ENCODE measurements at places on chromosomes 1 and 21.

- no peak for DNase-seq
Observed at GRCh38 chr1:24420547-24420946, 4.9 kb downstream of the NIPAL3 start.

- DNase-seq = peak; percentile 3
Observed at GRCh38 chr1:241323514-241324195, 33.4 kb downstream of the RGS7 start.

- DNase-seq = no peak
Observed at GRCh38 chr21:10463156-10463555, 58.2 kb upstream of the TPTE start.

DNA sequence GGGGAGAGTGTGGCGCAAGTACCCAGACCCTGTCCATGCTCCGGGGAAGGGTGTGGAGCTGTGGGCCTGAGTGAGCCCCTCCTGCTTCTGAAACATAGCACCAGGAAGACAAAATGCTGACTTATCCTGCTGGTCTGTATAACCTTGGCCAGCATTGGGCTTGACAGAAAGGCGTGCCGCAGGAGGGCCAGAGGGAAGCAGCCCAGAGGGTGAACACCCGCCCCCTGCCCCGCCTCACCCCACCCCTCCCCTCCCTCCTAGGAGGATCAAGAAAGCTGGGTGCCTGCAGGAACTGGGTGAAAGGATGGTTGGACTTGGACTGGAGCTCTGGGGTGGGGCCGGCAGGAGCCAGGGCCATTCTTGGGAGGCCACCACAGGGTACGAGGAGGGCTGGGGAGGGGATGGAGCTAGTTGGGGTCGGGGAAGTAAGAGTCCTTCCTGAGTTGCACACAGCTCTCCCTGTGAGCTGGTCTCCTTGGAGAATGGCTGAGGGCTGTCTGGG, 27.1 kb downstream of the PTPRF start:
- DNase-seq = no peak

- no peak for DNase-seq
Observed at GRCh38 chr1:216705676-216706075, 17.6 kb downstream of the ESRRG start.

- DNase-seq = no peak
Observed at GRCh38 chr21:32481875-32482408, 69.4 kb downstream of the EVA1C start.

- DNase-seq = no peak
Observed at GRCh38 chr1:100350787-100351094, 1.6 kb upstream of the CDC14A start.

GRCh38 chr21:32748529-32748928, 20.7 kb upstream of the SYNJ1 start:
- no peak for DNase-seq

GRCh38 chr1:4375812-4376211, 278.6 kb upstream of the AJAP1 start:
- DNase-seq = no peak

- DNase-seq = no peak
Observed at GRCh38 chr1:208105756-208106155, 138.4 kb downstream of the PLXNA2 start.

DNA sequence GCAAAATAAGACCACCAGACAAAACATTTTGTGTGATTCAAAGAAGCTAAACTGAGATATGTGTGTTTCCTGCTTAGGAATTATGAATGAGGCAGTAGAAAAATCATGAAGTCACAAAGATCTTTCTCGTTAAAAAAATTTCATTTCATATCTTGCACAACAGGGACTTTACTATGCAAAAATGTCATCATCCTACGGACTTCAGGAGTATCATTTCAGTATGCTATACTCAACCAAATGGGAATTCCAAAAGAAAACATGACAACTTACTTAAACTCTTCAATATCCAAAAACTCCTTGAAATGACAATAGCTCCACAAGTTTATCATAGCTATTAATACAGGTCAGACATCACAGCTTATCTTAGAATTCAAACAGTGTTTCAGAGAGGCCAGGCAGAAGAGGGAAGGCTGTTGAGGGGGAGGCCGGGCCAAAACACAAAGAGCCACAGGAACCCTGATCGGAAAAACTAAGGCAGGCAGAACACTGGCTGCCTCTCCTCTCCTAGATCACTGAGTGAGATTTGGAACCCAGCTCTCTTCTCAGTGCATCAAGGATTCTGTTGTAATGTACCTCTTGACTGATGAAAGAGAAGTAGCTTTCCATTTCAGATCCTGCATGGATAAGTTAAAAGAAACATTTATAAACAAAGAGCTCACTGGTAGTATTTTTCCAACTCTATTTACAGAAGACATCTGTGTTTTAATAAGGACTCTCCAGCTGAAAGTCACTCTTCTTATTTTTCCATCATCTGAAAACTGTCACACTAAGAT, 66.9 kb downstream of the TESK2 start:
- DNase-seq = no peak

DNA sequence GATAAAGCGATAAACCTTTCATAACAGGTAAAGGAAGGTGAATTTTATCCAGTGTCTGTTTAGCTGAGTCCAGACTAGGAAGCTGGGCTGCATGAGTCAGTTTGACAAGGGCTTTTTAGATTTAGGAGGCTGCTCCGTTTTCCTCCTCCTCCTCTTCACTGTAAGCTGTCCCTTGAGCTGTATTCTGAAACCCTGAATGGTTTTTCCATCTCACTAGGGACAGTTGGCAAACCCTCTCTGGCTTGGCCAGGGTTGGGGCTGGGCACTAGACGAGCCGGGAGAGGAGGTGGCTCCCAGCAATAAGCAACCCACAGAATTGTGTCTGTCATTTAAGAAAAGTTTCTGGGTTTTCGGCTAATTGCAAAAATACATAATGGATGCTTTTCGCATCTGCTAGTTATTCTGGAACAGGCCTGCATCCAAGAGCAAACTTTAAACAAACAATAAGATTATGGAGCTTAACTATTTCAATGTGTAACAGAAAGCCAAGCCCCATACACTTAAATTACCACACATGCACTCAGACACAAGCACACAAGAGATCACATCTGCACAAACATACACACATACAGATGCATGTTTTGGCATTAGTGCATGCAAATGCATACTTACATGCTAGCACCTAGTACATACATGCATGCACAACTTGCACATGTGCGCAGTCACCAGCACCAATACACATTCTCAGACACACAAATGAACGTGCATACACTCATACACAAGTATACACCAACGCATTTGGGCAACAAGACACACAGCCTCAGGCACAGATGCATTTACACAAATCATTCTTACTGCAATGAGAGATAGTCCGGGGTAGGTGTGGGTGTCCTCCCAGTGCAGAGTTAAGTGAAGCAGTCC, 27.8 kb upstream of the FOXE3 start:
- no peak for DNase-seq

DNA sequence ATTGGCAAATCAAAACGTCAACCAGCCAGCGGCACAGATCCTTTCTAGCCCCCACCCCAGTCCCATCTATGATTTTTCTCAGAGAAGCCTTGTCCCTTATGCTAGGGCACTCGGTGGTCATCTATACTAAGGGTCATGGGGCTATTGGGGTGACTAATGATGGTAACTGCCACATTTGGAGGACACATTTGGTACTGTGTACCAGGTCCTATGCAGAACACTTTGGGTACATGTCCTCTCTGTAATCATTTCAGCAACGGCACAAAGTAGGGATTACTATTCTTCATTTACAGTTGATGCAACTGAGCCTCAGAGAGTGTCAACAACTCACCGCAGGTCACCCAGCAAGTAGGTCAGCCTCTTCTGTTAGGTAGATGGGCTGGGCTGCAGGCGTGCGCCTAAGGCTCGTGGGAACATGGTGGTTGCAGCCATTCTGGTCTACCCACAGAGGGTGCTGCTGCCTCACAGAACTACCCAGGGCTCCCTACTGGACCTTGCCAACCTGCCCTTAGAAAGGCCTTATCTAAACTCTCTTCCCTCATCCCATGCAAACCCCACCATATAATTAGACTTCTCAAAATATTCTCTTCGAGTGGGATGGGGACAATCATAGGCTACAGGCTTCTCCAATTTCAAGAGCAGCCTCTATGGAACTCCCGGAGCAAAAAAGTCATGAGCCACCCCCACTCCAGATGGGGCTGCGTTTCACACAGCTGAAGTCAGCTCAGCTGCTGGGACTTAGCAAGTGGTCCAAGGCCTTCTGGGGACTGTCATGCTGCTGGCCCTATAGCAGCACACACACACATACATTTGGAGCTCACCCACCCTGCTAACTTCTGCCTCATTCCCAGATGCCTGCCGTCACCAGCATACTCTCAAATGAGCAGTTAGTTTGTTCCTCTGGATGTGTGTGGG, 5.8 kb upstream of the SDHB start:
- DNase-seq = peak; percentile 59

DNA sequence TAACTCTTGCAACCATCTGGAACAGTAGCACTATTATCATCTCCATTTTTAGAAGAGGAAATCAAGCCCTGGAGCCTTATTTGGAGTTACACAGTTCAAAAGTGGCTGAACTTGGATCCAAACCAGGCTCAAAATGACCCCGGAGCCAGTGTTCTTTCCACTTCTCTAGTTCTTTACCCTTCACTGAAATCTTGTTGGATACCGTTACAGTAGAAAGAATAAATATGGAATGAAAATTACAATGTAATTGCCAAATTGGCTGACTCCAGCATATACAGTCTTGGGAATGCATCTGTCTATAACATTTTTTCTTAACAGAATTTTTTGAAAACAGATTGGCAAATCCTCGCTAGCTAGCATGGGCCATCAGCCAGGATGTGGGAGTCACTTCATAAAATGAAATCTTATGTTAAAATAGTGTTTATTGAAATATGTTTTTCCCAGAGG, 261.4 kb downstream of the CTH start:
- no peak for DNase-seq

DNA sequence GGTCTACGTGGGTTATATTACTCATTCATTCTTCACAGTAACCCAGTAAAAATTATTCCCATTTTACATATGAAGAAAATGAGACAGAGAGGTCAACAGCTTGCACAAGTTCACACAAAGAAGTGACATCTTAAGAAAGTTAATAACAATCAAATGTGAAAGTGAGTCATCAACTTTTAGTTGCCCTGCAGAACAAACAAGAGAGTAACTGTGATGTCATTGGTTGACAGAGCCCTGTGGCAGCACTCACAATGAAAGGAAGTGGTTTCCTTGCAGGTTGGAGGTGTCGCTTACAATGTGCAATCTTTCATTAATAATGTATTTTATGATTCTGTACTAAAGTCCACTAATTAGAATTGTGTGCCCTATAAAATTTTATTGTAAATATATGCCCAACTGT, 369.6 kb downstream of the RYR2 start:
- DNase-seq = no peak

DNA sequence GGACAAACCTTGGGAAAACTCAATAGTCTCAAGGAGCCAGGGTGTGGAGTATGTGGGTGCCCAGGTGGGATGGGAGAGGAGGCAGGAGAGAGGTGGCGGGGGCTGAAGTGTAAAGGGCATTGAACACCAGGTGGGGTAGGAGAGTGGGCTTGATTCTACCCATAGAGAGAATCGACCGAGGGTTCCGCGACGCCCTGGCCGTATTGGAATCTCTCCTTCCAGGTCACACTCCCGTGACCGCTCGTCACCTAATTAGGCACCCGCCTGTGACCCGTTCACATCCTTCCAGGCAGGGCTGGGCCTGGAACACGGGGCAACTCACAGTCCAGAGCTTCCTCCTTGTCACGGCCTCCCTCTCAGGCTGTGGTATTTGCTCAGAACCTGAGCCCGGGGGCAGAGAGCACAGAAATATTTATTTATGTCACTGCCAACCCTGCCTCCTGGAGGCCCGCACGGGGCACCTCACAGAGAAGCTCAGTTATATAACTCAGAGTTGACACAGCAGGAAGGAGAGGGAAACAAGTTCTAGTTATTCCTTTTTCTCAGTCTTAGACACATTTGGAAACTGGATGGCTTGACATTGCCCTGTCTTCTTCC, 12.0 kb downstream of the NCMAP start:
- DNase-seq = no peak
